ENCODE measurements at places on chromosomes 6 and 20.
A peak's percentile ranks its signal among the peaks of the same experiment; 100 is the strongest.

DNA sequence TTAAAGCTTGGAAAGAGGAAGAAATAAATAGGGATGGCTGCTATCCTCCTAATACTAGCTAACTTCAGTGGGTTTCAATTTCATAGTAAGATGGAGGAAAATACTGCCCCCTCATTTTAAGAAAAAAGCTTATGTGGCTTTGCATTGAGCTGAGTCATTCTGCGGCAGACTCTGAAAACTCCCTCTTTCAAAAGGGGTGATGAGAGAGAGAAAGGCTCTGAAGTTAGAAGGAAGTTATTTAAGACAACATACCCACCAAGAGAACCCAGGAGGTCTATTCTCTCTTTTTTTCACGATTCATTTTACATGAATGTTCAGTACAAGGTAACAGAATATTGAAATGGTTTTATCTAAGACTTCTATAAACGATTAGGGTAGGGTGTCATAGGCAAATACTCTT is 4.5 kb downstream of the PRDM13 start:
- no peak for DNase-seq

GRCh38 chr6:161622779-161623178 is 348.9 kb upstream of the AGPAT4 start:
- no peak for DNase-seq

- DNase-seq, result no peak
These were observed 349.9 kb downstream of the ARHGAP18 start for GRCh38 chr6:129359811-129360681.

DNA sequence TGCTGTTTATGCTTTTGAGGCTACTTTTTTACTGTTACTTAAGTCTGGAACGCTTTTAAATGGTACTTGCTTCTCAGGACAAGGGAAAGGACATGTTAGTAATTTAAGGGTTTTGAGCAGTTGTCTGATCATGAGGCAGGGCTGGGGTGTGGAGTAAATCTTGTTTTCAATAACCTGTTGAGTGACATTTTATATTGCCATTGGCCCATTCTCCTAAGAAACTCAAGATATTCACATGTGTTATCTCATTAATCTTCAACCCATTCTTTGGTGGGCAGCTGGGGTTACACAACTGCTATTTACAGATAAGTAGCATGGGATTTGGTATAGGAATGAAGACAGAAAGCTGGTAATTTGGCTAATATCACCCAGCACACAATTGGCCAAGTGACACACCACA is 44.6 kb upstream of the IL17A start:
- DNase-seq, result no peak

DNA sequence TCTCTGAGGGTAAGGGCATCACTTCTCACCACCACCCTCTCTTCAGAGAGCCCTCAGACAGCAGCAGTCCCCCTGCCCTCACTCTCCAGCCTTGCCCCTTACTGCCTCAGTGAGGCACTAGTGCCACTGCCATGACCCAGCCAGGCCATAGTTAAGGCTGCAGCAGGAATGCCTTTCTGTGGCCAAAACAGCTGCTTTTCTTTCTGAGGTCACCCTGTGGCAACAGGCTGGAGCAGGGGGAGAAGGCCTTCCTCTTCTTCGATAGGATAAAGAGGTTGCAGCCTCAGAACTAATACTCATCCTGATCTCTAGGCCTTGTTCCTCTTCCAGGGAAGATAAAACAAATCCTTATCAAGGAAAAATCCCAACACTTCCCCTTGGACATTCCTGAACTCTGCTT is 56.8 kb upstream of the ECI2 start:
- no peak for DNase-seq

GRCh38 chr6:1313384-1313766 is 1.5 kb downstream of the FOXQ1 start:
- DNase-seq, result no peak

GRCh38 chr6:19999319-20000191 is 162.4 kb downstream of the ID4 start:
- no peak for DNase-seq

- peak; percentile 68 for DNase-seq
These were observed 683.3 kb downstream of the QKI start for GRCh38 chr6:164097551-164098398.

DNA sequence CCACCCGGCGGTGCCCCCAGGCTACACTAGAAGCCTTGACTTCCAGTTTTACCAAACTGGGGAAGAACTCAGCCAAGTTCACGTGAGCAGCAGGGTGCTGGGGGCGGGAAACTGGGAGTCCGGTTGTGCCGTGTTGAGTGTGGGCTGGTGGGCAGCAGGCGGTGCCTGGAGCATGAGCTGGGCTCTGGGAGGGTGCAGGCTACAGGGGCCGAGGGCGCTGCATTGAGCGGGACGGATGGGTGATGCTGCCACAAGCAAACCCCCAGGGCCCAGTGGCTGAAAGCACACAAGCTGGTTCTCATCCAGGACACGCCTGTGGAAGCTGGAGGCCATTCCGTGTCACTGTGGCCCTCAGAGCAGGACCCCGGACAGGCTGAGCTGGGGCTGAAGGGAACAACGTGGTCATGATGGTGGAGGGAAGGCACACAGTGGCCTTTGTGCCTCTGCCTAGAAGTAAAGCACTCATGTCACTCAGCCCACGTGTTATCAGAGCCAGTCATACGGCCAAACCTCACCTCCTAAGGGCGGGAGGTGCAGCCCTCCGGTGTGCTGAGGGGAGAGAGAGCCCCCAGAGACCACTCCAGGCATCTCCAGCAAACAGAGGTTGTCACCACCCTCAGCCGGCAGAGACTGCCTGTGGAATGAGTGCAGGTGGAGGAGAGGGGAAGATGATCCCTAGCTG is 29.5 kb downstream of the RBM38 start:
- DNase-seq, result no peak
